ENCODE measurements at places on chromosomes 3 and 15.

- DNase-seq = no peak
Observed at GRCh38 chr15:98843844-98844243, 163.7 kb downstream of the PGPEP1L start.

GRCh38 chr15:67037694-67038093 is 27.7 kb upstream of the SMAD3 start:
- no peak for DNase-seq

DNA sequence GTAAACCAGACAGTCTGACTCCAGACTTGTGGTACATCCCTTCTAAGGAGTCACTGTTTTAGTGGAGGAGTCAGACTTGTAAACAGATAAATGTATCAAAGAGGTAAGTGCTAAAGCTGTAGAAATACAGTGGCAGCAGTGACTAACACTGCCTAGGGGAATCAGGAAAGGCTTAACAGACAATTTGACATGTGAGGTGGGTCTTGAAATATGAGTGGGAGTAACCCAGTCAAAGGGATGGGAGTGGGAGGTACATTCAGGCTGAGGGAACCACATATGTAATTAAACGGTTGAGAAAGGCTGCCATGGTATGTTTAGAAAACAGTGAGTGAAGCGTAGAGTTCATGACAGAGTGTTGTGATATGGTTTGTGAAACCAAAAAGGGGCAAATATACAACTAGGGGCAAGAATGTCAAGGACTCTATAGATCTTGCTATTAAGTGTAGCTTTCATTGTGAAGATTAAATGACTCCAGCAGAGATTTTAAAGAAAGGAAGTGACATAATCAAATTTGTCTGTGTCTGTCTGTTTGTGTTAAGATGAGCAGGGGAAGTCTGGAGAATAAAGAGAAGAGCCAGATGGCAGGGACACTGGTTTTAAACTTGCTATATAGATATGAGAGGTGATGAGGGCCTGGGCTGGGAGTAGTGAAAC is 11.2 kb upstream of the ALCAM start:
- DNase-seq = no peak

DNA sequence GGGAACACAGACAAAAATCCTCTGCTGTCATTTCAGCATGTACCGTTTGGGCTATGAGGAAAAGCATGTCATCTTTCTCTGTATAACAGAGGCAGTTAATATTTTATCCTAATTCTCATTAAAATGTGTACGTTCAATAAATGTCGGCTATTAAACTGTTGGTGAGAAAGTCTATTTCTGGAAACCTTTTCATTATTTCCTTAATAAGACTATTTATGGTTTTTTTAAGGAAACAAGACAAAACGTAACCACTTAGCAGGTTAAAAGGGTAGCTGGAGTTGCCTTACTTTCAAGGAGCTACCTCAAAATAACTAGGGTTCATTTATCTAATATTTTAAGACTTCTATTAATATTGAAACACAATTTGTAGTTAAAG is 1.8 kb upstream of the STT3B start:
- DNase-seq = no peak

DNA sequence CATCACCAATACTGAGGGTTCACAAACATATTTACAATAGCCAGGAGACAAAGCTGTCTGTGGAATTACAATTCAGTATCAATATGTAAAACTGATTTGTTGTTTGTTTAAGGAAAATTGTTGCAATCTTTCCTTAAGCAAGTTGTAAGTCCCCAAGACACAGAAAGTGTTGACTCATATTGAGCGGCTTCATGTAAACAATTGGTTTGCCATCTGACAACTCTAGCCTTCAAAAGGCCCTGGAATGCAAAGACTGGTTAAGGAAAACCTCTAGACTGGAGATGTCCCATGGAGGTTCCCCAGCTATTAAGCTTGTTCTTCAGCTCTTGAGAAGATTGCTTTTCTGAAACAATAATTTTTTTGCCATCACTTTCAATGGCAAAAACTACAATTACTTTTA is 283.7 kb upstream of the PROK2 start:
- DNase-seq = no peak

DNA sequence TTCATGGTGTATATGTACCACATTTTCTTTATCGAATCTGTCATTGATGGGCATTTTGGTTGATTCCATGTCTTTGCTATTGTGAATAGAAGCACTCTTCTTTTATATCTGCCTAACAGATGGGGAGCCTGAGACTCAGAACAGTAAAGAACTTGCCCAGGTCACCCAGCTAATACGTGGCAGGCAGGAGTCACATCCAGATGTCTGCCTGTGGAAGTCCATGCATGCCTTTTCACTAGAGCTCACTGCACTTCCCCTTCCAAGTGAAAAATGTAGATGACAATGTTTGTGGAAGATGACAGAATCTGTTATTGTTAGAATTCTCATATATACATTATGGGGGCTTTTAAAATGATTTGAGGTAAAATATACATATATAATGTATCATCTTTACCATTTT is 165.0 kb downstream of the PDZRN3 start:
- DNase-seq = no peak

DNA sequence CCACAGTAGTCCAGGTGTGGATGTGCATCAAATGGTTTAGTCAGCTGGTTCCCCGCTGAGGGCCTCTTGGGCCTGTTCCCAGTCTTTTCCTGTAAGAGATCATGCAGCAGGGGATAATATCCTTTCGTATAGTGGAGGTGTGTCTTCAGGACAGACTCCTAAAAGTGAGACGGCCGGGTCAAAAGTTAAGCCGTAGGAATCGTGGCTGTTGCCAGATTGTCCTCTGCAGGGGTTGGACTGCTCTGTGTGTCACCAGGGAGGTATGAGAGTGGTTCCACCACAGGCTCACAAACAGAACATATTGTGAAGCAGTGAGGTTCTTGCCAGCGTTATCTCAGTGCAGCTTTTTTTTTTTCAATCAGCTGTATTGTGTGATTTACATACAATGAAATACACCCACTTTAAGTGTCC is 95.0 kb downstream of the VGLL4 start:
- no peak for DNase-seq

GRCh38 chr15:96750361-96750760 is 419.9 kb downstream of the NR2F2 start:
- DNase-seq = no peak

Measured in NT2/D1 (cell line).